Neural crest cell (in vitro differentiated cells): ENCODE measurements at places on chromosomes 3 and 15.

DNA sequence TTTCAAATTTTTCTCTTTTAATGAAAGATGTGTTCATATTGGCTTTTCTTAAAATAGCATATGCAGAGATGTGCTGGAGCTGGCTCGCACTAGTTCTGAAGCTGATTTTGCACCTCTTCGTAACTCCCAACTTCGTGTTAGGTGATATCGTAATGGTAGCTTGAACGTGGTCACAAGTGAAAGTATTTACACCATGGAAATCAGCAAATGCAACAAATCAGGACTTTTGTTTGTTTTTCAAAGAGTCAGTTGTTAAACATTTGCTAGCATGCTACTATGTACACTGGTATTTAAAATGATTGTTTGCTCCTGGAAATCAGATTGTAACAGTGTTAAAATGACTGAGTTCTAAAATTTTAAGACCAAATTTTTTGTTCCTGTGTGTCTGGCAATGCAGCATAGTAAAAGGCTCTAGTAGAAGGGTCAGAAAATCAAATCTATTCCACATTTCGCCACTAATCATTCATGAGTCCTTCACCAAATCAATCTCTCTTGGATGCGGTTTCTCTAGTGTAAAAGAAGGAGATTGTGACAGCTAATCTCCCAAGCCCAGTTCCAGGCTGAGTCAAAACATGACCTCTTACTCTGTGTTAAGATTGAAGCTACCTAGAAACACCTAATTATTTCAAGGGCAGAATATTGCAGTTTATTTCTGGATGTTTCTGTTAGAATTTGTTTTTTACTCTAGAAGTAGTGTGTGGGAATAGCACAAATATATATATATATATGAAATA, 34.3 kb upstream of the CMC1 start:
- DNase-seq: no peak

- no peak for DNase-seq
Measured at GRCh38 chr3:183114384-183115178, 15.3 kb upstream of the MCCC1 start.

DNA sequence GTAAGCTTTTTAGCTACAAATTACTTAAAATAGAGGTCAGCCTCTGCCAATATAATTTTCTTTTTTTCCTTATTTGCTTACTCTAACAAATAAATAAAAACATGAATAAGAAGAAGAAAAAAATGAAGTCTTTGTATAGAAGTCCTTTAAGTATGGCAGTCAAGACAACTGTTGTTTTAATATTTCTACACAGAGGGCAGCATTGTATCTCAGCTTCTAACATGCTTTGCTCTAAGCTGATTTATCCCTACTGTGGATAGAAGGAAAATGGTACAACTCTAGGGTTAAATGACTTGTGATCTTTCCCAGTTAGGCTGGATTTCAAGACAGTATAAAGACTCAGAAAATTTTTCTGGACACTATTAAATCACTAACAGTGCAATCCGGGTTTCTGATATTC, 104.3 kb upstream of the MEIS2 start:
- DNase-seq: no peak

- DNase-seq: no peak
Measured at GRCh38 chr3:128036119-128036518, 16.1 kb upstream of the SEC61A1 start.

DNA sequence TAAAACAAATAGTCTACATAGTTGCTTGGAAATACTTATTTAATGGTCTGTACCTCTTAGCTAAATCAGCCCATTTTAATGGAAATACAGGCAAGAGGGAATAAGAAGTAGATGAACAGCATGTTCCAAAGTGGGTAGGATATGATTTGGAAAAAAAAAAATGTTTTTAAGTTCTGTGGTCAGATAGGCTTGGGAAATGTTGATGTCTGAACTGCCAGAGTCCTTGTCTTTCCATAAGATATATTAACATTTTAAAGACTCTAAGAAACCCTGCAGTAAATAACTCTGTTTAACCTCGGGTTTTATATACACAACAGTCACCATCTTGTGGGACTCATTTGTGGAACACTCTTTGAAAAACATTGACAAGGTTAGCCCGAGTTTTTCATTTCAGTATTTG, 40.0 kb upstream of the PTPN23 start:
- DNase-seq: no peak

DNA sequence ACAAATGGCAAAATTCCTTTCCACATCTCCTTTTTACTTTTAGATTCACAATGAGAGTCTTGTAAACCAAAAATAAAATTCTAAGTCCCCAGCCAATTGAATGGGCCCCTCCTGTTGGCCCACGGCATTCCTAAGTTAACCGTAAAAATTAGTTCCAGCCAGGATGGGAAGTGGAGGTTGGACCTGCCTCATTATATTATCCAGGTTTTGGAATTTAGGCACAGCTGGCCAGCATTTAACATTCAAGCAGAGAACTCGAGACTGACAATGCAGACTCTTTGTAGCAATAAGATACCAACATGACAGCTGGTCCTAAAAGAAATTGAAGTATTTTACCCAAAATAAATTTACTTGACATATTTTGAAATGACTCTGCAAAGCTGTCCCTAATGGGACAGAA, 321.0 kb upstream of the NAALADL2 start:
- DNase-seq: no peak
